Smooth muscle cell of trachea (primary cell): ENCODE measurements at places on chromosomes 2 and 18. TPM values are rescaled to one million over a fixed set of nuclear protein-coding genes. Genes with fewer than 3 reads are reported as not detected.

The ECEL1 gene
- not detected in 2 replicates for total RNA-seq

The IL1B gene
- 0.15 and 0.50 TPM in 2 replicates for total RNA-seq

The SKOR2 gene
- not detected in 2 replicates for total RNA-seq

The SNTG2 gene
- total RNA-seq, result not detected in 2 replicates

The FEV gene
- total RNA-seq, result under 0.01 TPM in 1 of 2 replicates, not detected in the other

The PLCD4 gene
- total RNA-seq, result 9.1 and 11.8 TPM in 2 replicates

The CCL20 gene
- 2.2 TPM in 1 of 2 replicates, not detected in the other for total RNA-seq

The EVX2 gene
- total RNA-seq, result not detected in 2 replicates
